Osteocyte (in vitro differentiated cells): ENCODE measurements at places on chromosomes 3 and 15. TPM values are rescaled to one million over a fixed set of nuclear protein-coding genes. Genes with fewer than 3 reads are reported as not detected.

Gene TRH
- not detected in 2 replicates for total RNA-seq

DNA sequence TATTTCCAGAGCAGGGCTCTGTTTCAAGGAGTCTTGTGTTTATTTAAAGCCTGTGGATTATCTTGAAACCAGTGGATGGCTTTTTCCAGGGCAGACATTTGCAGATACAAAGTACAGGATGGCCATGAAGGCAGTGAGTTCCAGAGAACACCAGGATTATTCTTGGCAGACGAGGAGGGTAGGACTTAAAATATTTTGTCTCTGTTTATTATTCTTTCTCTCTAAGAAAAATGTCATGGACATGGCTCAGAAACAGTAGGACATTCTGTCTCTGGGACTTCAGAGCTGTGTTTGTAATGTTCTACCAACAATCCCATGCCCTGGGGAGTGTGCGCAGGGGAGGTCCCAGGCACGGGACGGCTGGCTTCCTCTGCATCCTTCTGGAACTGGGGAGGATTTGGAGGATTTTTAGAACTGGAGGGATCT, 125.9 kb downstream of the ATP10A start:
- H3K27ac ChIP-seq = peak overlapping the region; percentile 95
- H3K4me1 ChIP-seq = peaks cover 81% of the 10 kb centered on the region
- DNase-seq = peak; percentile 80
- peak overlapping the region; percentile 24 for H3K4me3 ChIP-seq

Gene LIPH
- not detected in 2 replicates for total RNA-seq

- H3K27ac ChIP-seq = no peak overlapping the region
- peaks cover 44% of the 10 kb centered on the region for H3K4me1 ChIP-seq
- H3K36me3 ChIP-seq = no peaks in the 10 kb centered on the region
- H3K27me3 ChIP-seq = no peaks in the 10 kb centered on the region
Measured at GRCh38 chr15:35622641-35623340, 76.8 kb upstream of the DPH6 start.

GRCh38 chr3:112806903-112807302, 39.8 kb downstream of the CD200R1L start:
- peaks cover 25% of the 10 kb centered on the region for H3K4me1 ChIP-seq
- no peak overlapping the region for H3K4me3 ChIP-seq
- no peak for DNase-seq
- H3K27me3 ChIP-seq = no peaks in the 10 kb centered on the region
